ENCODE measurements at places on chromosomes 3 and 15. TPM values are rescaled to one million over a fixed set of nuclear protein-coding genes. Genes with fewer than 3 reads are reported as not detected.

DNA sequence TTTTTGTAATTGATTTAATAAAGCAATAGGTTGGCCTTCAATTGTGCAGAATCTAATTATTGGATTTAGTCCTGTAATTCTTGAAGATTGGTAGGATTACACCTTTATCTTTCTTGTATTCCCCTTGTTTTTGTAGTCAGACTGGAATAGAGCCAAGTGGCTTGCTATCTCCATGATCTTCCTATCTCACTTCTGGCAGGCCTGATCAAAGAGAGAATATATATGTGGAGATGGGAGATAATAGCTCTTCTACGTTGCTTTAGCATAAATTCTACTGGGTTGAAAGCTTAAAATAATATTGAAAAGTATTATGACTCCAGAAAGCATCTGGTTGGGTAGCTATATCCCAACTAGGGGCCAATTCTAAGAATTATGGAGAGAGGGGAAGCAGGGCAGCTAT, 16.9 kb upstream of the IFT57 start:
- H3K27ac ChIP-seq = no peak overlapping the region
- H3K27me3 ChIP-seq = no peaks in the 10 kb centered on the region
- H3K36me3 ChIP-seq = no peaks in the 10 kb centered on the region
- H3K4me1 ChIP-seq = no peaks in the 10 kb centered on the region
- H3K4me3 ChIP-seq = no peak overlapping the region

DNA sequence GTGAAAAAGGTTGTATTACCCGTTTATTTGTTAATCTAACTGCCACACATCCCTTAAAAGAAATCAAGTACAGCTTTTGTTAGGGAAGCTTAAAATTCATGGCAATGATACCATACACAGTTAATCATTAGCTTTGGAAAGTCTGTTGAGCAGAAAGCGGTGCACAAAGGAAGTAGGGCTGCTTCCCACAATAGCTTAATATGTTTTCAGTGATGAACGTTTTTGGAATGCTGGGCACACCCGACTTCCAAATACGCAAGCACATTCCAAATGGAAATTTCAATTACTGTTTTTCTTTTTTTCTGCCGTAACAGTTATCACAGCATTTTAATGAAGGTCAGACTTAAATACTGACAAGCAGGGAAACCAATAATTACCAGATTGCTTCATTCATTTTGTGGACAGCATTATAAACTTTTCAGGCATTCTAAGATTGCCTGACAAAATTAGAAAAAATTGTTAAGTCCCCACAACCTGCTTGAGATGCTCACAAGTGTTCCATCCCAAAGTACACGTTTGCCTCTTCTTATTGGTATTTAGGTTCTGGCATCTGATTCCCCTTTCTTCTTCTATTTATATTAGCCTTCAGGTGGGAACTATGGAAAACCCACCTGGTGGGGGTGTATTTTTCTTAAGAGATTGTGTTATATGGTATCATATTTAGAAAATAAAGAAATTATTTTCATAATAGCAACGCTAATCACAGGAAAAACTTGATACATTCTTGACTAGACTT, 1.1 kb upstream of the ECT2 start:
- no peak overlapping the region for H3K27ac ChIP-seq
- peaks cover 5% of the 10 kb centered on the region for H3K4me1 ChIP-seq
- no peaks in the 10 kb centered on the region for H3K36me3 ChIP-seq

- H3K36me3 ChIP-seq = no peaks in the 10 kb centered on the region
- no peaks in the 10 kb centered on the region for H3K27me3 ChIP-seq
- H3K27ac ChIP-seq = no peak overlapping the region
- DNase-seq = no peak
Measured at GRCh38 chr3:87006844-87007439, 16.0 kb upstream of the VGLL3 start.

DNA sequence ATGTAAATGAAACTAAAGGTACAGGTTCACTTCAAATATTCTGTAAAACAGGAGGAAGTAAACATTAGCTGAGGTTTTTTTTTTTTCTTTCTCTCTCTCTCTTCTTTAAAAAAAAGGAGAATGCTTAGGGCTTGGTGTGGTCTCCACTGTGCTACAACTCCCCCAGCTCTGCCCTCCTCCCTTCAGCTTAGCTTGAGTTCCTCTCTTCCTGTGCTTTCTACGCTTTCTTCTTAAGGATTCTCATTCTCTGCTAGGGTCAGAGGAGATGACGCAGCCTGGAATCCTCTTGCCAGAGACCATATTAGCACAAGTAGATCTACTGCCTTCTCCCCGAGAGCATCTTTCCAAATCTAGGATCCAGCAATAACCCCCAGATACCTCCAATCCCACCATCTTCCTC, 69.1 kb upstream of the SNRK start:
- H3K4me1 ChIP-seq = no peaks in the 10 kb centered on the region
- H3K36me3 ChIP-seq = no peaks in the 10 kb centered on the region
- H3K27ac ChIP-seq = peak overlapping the region; percentile 40
- no peak for DNase-seq

DNA sequence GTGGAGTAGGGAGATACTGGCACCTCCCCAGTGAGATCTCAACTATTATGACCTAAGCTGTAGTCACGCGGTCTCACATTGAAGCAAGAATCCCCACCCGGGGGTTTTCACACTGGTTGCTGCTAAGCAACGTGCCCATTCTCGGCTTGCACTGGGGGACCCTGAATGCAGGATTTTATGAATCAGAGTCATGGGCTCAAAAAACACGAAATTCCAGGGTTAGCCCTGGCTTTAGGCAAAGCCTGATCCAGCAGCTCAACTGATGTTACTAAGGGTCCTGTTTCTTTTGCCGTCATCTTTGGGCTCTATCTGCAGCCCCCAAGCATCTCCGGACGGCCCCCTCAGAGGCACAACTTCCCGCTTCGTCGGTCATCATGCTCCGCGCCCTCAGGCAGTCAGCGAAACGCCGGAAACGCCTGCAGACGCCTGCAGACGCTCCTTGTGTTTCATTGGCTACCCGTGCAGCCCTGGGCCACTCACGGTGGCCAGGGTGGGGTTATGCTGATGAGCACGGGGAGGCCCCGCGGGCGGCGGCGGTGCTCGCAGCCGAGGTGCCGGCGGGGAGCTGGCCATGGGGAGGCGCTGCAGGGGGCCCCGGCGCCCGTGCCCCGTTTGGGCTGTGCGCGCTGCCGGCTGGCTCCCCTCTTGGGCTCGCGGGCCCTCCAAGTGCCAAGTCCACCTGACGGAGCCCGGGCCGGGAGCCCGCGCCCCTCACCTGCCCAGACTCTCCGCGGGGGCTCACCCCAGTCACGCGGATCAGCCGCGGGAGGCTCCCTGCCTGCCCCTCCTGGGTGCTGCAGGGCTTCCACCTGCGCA, 25.8 kb downstream of the EFCC1 start:
- peak overlapping the region; percentile 67 for H3K4me3 ChIP-seq
- H3K36me3 ChIP-seq = no peaks in the 10 kb centered on the region
- H3K27me3 ChIP-seq = no peaks in the 10 kb centered on the region

DNA sequence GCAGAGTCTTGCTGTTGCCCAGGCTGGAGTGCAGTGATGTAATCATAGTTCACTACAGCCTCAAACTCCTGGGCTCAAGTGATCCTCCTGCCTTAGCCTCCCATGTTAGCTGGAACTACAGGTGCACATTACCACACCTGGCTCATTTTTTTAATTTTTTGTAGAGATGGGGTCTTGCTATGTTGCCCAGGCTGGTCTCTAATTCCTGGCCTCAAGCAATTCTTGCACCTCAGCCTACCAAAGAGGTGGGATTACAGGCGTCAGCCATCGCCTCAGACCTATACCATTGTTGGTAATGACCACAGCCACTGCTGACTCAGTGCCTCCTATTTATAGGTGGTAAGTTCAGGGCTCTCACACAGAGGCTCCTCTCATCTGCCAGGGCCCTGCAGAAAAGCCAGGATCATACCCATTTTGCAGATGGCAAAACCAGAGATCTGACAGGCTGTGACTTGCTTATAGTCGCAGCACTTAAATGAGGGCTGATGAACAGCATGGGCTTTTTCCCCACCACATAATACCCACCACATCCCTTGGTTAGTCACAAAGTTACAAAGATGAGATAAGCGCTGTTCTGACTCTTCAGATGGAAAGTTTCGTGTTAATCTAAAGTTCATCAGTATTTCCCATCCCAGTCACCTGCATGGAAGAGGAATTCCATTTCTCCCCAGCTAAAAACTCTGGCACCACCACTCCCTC, 21.8 kb upstream of the SPATA12 start:
- no peak overlapping the region for H3K27ac ChIP-seq
- H3K4me1 ChIP-seq = no peaks in the 10 kb centered on the region
- no peaks in the 10 kb centered on the region for H3K36me3 ChIP-seq

GRCh38 chr3:138366006-138366759, 17.8 kb downstream of the MRAS start:
- H3K4me1 ChIP-seq = no peaks in the 10 kb centered on the region
- no peaks in the 10 kb centered on the region for H3K27me3 ChIP-seq
- DNase-seq = no peak
- H3K27ac ChIP-seq = no peak overlapping the region

GRCh38 chr3:178458313-178459037, 77.8 kb upstream of the KCNMB2 start:
- no peak overlapping the region for H3K4me3 ChIP-seq
- DNase-seq = no peak
- H3K27me3 ChIP-seq = no peaks in the 10 kb centered on the region

DNA sequence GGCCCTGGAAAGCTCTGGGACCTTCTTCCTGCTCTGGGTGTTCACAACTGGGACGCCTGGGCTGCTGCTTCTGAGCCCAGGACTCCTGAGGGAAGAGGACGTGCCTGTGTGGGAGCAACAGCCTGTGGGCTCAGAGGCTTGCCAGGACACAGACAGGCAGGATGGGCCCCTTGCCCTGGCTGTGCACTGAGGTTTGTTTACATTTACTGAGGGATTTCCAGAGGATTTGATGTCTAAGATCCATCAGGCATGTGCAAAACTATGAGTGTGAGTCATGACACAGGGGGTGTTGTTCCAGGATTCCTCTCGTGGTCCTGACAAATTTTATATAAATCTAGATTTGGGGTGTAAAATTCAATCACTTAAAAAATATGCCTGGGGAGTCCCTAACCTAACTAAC, 10.6 kb downstream of the CCR9 start:
- peaks cover 8% of the 10 kb centered on the region for H3K4me1 ChIP-seq
- H3K36me3 ChIP-seq = no peaks in the 10 kb centered on the region
- no peak for DNase-seq
- no peak overlapping the region for H3K27ac ChIP-seq

- no peaks in the 10 kb centered on the region for H3K27me3 ChIP-seq
- peaks cover 5% of the 10 kb centered on the region for H3K4me1 ChIP-seq
- DNase-seq = no peak
Measured at GRCh38 chr3:69735893-69736292, 3.4 kb upstream of the MITF start.

DNA sequence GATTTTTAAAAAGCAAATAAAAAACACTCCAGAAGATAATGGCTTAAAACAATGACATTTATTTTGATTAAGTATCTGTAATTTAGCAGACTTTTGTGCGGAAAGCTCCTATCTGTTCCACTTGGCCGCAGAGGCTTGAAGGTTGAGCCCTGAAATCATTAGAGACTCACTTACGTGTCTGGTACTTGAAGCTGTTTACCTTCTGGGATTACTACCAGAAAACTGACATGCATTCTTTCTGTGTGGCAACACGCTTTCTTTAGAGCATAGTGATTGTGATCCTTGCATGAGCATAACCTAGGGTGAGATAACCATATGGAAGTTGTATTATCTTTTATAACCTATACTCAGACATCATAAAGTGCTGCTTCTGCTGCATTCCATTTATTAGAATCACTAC, 298.5 kb downstream of the SI start:
- no peak overlapping the region for H3K27ac ChIP-seq
- no peak for DNase-seq
- H3K4me3 ChIP-seq = no peak overlapping the region
- H3K36me3 ChIP-seq = no peaks in the 10 kb centered on the region

GRCh38 chr3:9690451-9691450, 12.9 kb upstream of the CPNE9 start:
- H3K36me3 ChIP-seq = peaks cover 20% of the 10 kb centered on the region
- no peaks in the 10 kb centered on the region for H3K27me3 ChIP-seq
- DNase-seq = no peak

- no peaks in the 10 kb centered on the region for H3K4me1 ChIP-seq
- no peak overlapping the region for H3K4me3 ChIP-seq
- DNase-seq = no peak
- H3K27ac ChIP-seq = no peak overlapping the region
Measured at GRCh38 chr3:71968544-71968943, 183.6 kb upstream of the PROK2 start.

- H3K4me3 ChIP-seq = no peak overlapping the region
- peaks cover 16% of the 10 kb centered on the region for H3K4me1 ChIP-seq
- no peak for DNase-seq
- H3K36me3 ChIP-seq = no peaks in the 10 kb centered on the region
- H3K27ac ChIP-seq = no peak overlapping the region
Measured at GRCh38 chr3:50323092-50323600, 601 bp upstream of the HYAL2 start.

ARL14 gene
- not detected for polyA plus RNA-seq

C3orf70 gene
- polyA plus RNA-seq = not detected

CFAP92 gene
- 0.89 TPM for polyA plus RNA-seq

TEX9 gene
- polyA plus RNA-seq = 0.44 TPM
